ENCODE measurements at places on chromosomes 12 and 14.

- DNase-seq: no peak
Measured at GRCh38 chr14:104806625-104807465, 5.9 kb downstream of the ZBTB42 start.

DNA sequence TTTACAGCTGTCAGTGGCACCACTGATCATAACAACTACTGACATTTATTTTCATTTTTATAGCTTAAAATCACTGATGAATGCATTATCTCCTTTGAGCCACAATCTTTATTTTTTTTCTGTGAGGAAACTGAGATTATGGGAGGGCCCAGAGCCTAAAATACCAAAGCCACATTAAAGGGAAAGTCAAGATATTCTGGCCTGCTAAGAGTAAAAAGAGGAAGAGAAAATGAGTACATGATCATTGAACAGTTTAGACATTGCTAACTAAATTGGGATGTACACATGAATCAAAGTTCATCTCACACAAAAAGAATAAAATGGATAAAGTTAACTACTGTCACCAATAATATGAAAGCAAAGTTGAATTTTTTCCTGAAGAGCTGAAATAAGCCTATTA lies 170.5 kb upstream of the GARIN2 start:
- DNase-seq: no peak

DNA sequence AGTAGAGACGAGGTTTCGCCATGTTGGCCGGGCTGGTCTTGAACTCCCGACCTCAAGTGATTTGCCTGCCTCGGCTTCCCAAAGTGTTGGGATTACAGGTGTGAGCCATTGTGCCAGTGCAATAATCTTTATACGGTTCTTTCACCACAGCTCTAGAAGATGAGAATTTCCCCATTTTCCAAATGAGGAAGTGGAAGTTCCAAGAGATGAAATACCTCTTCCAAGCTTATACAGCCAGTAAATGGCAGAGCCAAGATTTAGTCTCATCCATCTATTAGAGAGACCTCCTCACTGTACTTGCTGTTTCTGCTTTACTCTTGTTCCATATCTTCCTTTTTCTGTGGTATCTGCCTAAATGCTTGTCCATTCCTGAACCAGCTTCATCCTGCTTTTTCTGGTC lies 3.1 kb upstream of the LMNTD1 start:
- no peak for DNase-seq

- DNase-seq: no peak
Measured at GRCh38 chr12:19409376-19409775, 29.9 kb upstream of the AEBP2 start.

DNA sequence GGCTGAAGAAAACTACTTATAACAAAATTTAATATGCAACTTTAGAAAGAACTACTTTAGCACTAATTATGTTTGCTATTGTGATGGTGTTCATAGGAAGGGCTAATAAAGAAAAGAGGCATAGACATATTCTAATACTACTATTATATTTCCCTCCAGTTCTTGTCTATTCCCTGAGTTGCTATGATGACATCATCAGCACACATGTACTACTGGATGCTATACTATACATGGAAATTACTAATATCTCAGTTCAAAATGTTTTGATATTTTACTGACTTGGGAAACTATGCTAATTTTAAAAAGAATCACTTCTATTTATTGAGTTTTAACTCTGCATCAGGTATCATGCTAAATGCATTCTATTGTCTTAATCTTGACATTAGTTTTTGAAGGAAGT lies 101.6 kb downstream of the EPS8 start:
- no peak for DNase-seq

DNA sequence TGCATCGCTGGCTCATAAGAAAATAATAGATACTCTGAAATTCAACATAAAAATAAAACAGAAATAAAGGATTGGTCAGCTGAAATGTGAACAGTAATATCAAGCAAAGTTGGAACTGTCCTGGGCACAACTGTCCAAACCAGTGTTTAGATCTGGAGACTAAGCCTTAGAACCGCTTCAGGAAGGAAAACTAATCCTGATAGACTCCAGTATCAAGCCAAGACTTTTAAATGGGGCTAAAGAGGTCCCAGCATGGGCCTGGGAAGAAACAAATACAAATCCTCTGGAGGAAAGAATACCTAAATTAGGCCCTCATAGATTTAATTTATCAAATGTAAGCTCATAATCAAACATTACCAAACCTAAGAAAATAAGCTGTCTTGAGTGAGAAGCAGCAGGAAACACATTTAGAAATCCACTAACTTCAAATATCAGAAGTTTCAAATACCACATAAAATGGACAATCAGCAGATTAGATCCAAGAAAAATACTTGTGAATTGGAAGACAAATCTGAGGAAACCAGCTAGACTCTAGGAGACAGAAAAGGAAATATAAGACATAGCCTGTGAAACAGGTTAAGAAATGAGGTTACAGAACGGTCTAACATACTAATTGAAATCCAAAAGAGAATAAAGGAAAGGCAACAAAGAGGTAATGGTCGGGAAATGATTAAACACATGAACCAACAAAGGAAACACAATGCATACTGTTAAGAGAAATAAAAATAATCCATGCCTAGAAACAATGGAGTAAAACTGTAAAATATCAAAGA lies 27.6 kb downstream of the SCAF11 start:
- DNase-seq: no peak

DNA sequence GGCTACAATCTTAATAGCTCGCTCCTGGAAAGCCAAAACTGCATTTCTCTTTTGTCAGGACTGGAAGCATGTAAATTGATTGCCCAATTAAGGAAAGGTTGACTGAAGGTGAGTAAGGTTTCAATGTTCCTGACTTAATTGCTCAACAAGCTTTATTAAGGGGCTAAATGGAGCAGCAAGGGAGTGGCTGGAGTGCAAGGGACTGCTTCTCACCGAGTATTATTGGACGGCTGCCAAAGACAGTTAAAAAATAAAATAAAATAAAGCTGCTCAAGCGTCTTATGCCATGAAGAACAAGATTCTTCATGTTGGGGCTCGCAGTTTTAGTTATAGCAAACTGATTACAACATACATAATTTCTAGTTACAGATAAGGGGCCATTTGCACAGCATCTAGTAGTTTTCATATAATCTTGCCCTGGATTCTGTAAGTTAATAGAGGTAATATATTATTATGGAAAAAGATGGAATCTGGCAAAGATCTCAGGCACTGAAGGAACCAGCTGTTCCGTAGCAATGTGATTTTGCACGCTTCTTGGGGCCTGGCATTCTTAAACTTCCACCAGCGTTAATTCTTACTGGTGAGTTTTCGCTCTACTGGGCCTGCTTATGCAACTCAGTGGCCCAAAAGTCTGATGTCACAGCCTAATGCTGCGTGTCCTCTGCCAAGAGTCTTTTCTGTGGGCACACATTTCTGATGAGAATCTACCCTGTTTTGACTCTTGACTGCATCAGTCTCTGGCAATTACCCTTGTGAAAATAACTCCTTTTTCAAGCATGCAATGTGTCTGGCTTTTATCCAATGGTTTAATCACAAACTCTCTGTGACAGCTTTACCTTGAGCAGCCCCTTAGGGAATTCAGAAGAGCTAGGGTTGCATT lies 108.5 kb downstream of the SLC38A1 start:
- DNase-seq: no peak

DNA sequence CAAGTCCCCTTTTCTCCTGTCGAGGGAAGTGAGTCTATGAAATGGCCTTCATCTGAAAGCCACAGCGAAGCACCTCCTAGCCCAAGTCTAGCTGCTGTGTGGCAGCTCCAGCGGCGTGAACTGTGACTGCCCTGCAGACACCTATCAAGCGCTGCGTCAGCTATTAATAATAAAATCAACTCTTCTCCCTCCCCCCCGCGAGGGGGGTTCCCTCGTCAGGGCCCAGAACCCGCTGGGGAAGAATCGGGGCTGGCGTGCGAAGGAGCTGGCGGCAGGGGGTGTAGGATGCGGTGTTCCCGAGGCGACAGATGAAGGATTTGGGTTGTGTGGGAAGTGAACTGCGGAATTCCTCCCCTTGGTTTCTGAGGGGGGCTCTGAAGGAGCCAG lies 662 bp upstream of the ATP2A2 start:
- no peak for DNase-seq

DNA sequence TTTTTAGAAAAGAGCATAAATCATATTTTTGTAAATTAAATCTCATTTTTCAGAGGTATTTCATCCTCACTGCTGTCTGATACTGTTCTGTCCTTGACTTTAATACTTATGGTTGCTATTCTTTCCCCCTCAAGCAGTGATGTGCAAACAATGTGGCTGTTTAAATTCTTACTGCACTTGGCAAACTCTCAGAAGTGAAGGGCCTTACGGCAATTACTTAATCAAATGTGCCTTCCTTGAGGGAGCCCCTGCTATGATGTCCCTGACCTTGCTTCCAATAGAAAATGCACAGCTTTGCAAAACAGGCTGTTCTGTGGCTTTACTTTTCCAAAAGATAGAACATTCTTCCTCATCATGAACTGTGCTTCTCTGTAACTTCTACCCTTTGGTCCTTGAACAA lies 35.2 kb downstream of the UBE3B start:
- no peak for DNase-seq

DNA sequence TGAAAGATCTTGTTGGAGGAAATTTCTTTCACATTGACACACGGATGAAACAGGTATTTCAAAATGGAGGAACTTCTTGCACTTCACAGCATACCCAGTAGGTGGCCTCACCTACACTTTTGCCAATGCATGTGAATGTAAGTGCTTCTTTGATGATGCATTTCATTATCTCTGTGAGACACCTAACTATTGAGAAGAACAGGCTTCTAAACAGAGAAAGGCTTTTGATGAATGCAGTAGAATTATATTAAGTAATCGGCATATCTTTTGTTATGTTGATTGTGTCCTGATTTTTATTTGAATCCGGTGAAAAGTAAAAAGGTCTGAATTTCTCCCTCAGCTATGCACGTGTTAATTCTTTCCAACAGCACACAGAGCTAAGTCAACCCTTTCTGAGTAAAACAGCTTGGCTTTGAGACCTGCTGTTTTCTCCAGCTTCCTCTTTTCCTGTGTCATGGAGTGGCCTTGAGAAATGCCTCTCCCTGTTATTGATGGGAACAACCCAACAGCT lies 399.0 kb downstream of the NAV3 start:
- DNase-seq: no peak

DNA sequence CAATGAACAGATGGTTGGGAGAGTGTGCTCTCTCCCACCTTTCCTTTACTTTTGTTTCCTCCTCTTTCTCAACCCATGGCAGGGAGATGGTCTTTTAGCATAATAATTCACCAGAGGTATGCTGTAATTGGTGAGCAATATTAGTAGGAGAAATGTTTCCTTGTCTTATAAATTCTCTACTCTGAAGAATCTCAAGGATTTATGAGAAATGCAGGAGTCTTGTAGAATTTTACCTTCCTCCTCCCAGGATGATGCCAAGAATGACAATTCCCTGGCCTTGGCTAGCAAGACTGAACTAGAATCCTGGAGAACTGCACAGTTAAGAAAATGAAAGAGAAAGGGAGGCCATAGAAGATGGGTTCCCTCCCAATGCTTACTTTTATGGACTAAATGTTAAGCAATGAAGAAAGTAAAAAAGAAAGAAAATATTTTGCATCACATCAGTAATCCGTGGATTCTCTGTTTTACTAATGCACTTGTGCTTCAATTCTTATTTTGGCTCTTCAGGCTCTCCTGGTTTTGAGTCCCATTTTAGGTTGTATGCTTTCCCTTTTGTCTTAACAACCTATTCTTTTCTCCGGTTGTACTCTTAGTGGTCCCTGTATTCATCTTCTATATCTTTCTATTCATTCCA lies 192.9 kb upstream of the GARIN6 start:
- no peak for DNase-seq

GRCh38 chr14:51879170-51879569 lies 18.8 kb downstream of the GNG2 start:
- DNase-seq: no peak

DNA sequence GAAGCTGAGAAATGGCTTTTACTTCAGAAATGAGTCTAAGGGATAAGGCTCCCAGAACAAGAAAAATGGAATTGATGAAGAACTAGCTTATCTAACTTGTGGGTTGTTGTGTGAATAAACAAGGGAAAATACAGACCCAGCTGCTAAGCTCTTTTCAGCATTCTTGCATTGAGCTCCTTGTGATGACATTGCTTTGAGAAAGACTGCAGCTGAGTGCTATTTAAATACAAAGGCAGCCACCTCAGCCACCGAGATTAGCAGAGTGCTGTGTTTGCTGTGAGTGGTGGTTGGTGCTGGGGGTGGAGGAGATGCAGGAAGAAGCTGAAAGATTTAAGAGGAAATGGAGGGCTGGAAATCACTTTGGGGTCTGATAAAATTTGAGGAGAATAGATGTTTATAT lies 396.0 kb upstream of the PRICKLE1 start:
- no peak for DNase-seq

- DNase-seq: no peak
Measured at GRCh38 chr12:66288121-66288520, 14.2 kb upstream of the HELB start.

DNA sequence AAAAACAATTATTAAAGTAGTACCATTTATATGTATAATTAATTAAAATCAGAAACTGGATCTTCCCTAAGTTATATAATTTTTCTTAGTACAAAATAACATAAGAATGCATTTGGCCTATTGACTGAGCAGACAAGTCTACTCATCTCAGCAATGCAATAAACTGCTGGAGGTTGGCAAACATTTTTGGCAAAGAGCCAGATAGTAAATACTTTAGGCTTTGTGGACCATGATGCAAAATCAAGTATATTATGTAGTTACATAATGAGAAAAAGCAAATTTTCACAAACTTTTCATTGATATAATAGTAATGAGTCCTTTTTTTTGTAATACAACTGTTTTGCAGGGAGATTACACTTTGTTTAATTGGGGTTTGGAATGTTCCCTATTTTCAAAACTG lies 30.9 kb downstream of the ERGIC2 start:
- DNase-seq: no peak

Measured in esophagus squamous epithelium (tissue), 5 donors.